Dorsolateral prefrontal cortex (tissue), 122 donors: ENCODE measurements at places on chromosomes 2 and 18. TPM values are rescaled to one million over a fixed set of nuclear protein-coding genes. Genes with fewer than 3 reads are reported as not detected.

- DNase-seq: no peak
These were observed 46.7 kb downstream of the ICA1L start for GRCh38 chr2:202824901-202825300.

DNA sequence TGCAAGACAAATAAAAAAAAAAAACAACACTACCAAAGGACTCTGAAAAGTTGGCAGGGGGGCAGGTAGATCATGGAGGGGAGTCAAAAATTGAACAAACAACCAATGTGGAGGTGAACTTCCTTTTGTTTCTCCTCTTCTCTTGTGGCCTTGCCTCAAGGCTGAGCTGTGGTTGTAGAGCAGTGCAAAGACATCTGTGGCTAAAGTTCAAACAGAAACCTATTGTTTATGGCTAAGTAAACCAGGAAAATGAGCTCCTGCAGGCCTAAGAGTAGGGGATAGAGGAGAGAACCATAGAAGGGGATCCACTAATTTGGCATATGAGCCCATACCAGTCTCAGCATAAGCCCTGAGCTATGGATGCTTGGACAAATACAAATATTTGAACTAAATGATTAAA, 40.2 kb upstream of the EGR4 start:
- DNase-seq: no peak

- DNase-seq: no peak
These were observed 162.2 kb downstream of the AFF3 start for GRCh38 chr2:99980176-99980575.

GRCh38 chr2:210623506-210623905, 67.1 kb downstream of the CPS1 start:
- no peak for DNase-seq

DNA sequence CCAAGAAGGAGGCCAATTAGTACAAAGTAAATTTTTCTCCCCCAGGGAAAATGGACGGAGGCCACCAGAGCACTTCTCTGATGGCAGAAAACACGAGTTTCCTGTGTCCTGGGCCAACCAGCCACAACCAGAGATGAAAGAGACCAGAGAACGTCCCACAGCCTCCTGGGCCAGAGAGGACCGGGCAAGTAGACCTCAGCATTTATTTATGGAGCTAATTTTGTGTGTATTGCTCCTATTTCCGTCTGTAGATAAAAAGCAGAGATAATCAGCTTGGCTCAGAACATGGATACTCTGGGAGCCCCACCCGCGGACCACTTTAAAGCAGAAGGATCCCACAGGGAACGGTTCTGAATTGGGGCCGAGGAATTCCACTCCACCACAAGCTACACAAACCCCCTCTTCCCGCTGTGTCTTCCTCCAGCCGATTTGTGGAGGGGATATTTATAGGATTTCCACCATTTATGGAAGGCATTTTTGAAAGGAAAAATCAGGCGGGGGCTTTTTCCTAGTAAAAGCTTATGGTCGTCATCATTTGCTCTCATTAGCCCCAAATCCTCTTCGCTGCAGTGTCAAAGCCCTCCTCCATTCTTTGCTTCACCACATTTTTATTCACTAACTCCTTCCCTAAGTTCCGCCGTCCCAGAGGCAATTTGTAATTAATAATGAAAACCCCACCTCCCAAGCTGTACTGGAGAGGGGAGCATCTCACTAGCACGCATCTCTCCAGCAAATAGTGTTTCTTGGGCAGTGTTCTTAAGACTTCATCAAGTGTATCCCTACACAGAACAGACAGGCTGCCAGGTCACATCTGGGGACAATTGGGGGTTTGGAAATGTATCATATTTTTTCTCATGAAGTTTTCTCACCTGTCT, 43.7 kb upstream of the TWIST2 start:
- no peak for DNase-seq

- no peak for DNase-seq
These were observed 5.6 kb downstream of the ITGB1BP1 start for GRCh38 chr2:9417725-9418124.

TTN gene
- 12.1 TPM for total RNA-seq

CFAP53 gene
- 1.2 TPM for total RNA-seq

SNORC gene
- total RNA-seq: 28.4 TPM

CBLN2 gene
- 125 TPM for total RNA-seq

PRKAG3 gene
- total RNA-seq: not detected

OTX1 gene
- 1.8 TPM for total RNA-seq

TMEFF2 gene
- total RNA-seq: 45.8 TPM
